Heart right ventricle (tissue), 16 donors: ENCODE measurements at places on chromosomes 16 and 17. TPM values are rescaled to one million over a fixed set of nuclear protein-coding genes. Genes with fewer than 3 reads are reported as not detected.

Gene EXOC3L1
- total RNA-seq = 2.9 TPM

Gene C17orf100
- not detected for total RNA-seq

- peak overlapping the region; percentile 90 for H3K4me3 ChIP-seq
- DNase-seq = peak; percentile 23
- no peaks in the 10 kb centered on the region for H3K27me3 ChIP-seq
- no peaks in the 10 kb centered on the region for H3K36me3 ChIP-seq
- peaks cover 83% of the 10 kb centered on the region for H3K4me1 ChIP-seq
- peak overlapping the region; percentile 97 for H3K27ac ChIP-seq
Measured at GRCh38 chr17:59332749-59333377, 1.4 kb downstream of the YPEL2 start.

Gene UMOD
- not detected for total RNA-seq

- H3K27ac ChIP-seq = no peak overlapping the region
- DNase-seq = no peak
- H3K27me3 ChIP-seq = peaks cover 9% of the 10 kb centered on the region
- no peaks in the 10 kb centered on the region for H3K36me3 ChIP-seq
- H3K4me3 ChIP-seq = no peak overlapping the region
- H3K4me1 ChIP-seq = no peaks in the 10 kb centered on the region
Measured at GRCh38 chr17:28484296-28484695, 10.9 kb downstream of the SLC13A2 start.
